ENCODE measurements at places on chromosomes 2 and 18.

DNA sequence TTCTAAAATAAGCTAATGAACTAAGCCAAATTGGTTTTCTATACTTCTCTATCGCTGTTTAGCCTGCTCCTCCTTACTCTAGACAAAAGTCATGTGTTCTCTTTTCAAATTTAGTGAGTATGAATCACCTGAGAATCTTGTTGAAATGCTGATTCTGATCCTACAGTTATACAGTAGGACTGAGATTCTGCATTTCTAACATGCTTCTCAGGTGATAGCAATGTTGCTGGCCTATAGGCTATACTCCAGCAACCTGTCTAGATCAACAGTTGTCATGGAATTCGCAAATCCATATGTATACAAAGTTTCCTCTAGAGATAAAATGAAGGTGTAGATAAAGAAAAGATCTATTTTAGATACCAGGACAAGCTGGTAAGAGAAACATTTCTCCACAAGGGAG is 62.9 kb downstream of the MEMO1 start:
- no peak for DNase-seq

DNA sequence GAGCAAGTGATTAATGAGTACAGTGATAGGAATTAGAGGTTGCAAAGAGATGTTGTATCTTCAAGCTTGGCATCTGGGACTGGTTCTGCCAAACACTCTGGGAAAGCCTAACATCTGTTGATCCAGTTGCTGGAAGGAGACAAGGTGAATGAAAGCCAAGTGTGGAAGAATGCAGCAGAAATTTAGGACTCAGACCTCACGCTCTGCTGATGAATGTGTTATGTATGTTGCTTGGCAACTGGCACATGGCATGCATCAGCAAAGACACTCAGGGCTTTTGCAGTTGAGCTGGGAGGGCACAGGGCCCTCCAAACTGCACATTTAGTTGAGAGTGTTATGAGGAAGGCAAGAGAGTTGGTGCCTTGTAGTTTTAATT is 105.5 kb downstream of the COLEC12 start:
- no peak for DNase-seq

DNA sequence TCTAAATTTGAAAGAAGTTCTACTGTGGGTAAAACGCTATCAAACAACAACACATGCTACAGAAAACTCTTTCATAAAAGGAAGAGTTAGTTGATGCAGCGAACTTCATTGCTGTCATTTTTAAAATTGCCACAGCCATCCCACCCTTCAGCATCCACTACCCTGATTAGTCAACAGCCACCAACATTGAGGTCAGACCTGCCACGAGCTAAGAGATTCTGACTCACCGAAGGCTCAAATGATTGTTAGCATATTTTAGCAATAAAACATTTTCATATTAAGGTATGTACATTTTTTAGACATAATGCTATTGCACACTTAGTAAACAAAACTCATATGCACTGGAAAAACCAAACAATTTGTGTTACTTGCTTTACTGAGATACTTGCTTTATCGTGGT is 347.1 kb downstream of the CLIP4 start:
- DNase-seq = no peak

- DNase-seq = no peak
These were observed 32.6 kb upstream of the B3GNT2 start for GRCh38 chr2:62163106-62163831.

GRCh38 chr2:46377101-46377581 is 79.9 kb downstream of the EPAS1 start:
- no peak for DNase-seq

GRCh38 chr18:12309683-12310198 is 1.7 kb downstream of the TUBB6 start:
- DNase-seq = no peak

GRCh38 chr2:122034344-122034743 is 278.9 kb downstream of the TSN start:
- no peak for DNase-seq

GRCh38 chr2:152477347-152478092 is 142.5 kb downstream of the FMNL2 start:
- DNase-seq = no peak

DNA sequence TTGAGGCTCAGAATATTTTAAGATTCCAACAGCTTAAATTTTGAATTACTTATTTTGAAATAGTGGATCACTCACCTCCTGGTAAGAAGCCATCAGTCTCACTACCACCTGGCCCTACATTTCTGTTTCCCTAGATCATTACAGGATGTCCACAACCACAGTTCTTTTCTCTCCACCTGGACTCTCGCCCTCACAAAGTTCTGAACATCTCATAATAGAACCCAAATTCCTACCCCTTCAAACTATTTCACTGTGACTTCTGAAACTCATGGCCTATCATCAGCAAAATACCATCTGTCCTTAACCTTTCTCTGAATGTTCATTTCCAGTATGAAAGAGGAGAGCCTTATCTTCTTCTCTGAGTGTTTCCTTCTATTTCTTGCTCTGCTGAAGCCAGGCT is 299.2 kb upstream of the MGAT5 start:
- no peak for DNase-seq

GRCh38 chr2:84701880-84702279 is 179.0 kb downstream of the TRABD2A start:
- DNase-seq = no peak

DNA sequence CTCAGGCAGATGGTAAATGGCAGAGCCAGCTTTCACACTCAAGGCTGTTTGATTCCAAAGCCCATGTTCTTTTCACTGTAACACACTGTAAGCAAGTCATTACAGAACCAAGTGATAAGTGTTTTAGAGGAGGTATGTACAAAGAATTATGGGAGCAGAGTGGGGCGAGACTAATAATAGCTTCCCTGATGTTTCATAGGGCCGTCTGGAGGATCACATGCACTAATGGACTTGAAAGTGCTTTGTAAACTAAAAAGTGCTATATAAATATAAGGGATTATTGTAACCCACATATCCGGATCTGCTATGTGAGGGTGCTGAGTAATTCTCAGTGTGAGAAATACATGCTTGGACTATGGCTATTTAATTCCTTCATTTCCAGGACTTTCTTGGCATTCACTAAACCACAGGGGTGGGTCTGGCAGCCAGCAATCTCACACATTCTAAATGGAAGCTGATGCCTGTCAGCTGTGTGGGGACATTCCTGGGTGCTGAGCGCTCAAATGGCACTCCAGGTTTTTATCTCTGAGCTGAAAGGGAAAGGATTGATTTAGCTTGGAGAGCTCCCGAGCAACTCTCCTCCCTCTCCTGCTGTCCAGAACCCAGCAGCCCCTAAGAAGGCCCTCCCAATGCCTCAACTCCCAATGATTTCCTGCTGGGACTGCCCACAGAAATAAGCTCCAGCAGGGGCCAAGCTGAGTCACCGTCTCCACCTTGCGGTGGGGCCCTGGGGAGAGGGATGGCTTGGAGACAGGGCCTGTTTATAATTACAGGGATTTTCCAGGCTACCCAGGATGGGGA is 222.8 kb downstream of the SOX11 start:
- no peak for DNase-seq

- no peak for DNase-seq
These were observed 111.4 kb downstream of the THADA start for GRCh38 chr2:43484323-43484930.

DNA sequence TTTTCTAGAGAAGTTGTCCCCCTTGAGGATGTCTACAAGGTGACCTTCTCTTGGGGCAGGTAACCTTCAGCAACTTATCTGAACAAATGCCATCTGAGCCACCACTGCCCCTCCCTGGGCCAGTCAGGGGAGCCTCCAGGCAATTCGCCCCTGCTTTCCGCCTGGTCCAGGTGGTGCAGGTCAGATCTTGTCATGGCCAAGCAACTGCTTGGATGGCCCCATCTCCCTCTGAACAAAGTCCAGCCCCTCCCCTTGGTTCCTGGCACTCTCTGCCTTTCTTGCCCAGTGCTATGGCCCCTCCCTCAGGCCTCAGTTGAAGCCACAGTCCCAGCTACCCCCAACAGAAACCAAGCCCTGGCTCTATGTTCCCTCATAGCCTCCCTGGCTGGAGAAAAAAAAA is 138.7 kb downstream of the ALPK2 start:
- no peak for DNase-seq

DNA sequence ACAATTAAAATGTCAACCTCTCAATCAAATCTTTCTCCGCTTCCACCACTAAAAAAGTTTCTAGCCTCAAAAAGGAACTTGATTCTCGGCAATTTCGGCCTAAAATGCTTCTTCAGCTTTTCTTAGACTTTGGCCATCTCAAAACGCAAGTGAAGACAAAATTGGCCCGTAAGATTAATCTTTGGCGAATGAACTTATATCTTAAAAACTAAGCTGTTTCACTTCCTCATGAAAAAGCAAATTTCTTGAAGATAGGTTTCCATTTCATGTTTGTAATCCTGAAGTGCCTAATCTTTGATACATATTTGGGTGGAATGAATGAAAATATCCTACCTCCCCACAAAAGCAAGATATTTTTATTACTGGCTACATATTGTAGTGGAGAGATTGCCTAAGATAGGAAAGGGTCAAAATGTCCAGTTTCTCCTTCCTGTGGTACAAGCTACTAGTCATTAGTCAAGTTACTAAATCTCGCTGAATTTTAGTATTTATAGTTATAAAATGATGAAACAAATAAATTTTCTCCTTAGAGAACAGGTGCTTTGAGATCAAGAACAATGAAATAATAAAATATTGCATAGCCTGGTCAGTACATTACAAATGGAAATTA is 85.4 kb upstream of the ZEB2 start:
- no peak for DNase-seq

DNA sequence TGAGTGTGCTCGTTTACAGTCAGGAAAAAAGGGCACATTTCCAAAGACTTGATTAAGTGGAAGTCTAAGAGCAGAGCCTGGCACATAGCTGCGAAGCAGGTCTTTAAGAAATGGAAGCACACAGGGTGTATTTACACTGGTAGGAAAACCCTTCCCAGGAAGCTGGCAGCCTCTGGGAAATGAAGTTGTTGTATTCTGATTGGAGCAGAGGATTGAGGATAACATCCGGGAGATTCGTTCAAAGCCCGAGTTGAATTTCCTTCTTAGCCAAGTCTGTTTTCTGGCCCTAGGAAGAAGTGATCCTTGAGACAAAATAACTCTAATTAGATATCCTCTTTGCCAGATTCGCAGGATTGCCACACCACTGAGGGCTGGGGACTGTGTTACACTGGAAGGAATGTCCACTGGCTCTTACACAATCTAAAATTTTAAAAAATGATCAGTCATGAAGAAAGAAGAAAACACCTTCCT is 75.9 kb downstream of the ITGB1BP1 start:
- no peak for DNase-seq

DNA sequence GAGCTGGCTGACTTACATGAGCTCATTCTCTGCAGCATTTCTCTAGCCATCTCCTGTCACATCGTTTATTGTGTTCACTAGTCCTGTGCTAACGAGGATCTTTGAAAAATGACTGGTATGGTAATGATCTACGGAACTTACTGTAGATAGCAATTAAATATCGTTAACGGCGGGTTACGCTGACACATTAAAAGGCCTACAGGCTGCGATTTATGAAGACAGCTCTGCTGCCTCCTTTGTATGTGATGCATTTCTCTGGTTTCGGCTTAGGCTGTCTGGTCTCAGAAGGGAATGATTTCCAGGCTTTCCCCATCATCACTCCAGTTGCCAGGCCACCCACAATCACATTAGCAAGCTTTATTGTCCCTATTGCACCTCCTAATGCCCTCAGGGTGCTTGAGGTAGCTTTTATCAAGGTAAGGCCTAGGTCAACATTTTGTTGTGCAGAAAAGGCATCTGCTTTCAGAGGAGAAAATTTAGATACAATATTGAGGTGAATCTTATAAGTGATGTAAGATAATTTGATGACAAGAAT is 284.4 kb downstream of the SOX11 start:
- DNase-seq = no peak

- DNase-seq = no peak
These were observed 120.7 kb downstream of the INHBB start for GRCh38 chr2:120466704-120467054.

DNA sequence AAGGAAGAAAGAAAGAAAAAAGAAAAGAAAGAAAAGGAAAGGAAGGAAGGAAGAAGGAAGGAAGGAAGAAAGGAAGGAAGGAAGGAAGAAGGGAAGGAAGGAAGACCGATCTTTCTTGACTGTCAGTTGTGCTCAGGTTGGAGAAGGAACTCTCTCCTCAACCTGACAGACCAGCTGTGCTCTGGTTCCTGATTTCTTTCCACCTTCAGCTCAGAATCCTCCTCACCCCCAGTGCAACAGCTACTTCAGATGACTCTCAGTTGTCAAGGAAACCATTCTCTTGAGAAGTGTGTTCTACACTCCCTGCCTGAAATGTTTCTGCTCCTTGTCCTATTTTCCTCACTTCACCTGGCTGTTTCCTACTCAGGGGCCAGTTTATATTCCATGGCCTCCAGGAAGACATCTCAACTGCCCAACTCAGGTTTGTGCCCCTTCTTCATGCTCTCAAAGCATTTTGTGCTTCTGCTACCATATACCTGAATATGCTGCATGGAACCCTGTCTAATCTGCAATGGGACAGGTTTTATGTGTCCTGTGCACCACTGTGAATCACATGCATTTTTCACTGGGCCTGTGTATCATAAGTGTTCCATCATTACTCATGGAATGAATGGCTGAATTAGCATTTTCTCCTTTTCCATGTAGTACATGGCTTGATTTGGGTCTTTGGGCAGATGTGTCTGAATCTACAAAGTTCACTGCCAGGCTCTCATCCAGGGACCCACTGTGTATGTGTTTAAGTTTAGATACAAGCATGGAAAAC is 32.8 kb upstream of the DOCK10 start:
- no peak for DNase-seq

DNA sequence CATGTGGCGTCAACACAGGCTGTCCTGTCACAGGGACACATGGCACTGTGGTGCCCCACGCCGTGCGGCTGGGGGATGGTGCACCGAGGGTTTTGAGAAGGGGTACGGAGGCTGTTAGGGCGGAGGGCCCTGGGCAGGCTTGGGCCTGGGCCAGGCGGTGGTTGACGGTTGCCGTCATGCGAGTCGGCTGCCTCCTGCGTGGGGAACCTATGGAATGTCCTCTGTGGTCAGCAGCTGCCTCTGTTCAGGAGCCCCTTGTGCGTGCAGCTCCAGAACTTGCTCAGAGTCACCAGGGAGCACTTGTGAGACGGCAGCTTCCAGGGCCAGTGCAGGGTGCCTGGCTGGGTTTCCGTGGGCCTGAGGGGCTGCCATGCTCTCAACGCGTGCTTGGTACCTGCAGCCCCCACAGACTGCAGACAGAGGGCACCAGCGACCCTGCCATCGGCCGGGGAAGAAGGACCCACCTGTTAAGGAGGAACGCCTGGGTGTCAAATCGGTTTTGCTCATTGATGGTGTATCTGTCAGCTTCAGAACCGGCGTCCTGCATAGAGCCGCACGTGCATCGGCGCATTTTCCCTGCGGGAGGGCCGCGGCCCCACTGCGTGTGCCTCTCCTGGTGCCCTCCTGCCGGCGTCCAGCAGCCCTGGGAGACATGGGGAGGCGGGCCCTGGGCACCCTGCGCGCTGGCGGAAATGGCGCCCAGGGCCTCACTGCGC is 10.0 kb upstream of the D2HGDH start:
- no peak for DNase-seq

DNA sequence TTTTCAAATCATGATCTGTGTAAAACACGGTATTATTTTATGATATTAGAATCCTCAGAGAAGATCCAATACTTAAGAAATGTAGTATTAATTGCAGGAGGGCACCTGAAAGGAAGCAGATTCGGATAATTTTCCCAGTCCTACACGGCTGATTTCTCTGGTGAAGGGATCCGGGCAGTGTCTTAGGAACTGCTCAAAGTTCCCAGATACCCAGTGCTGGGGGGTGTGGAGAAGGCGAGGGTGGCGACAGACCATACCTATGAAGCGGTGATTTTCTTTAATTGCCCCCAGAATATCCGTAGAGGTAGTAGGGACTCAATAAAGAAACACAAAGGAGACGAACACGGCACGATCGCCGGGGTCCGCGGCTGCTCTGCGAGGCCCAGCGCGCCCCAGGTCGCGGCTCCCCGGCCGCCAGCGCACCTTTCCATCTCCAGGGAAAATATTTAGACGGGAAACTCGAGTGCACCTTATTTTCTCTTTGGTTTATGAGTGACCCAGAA is 1.4 kb upstream of the SOX11 start:
- DNase-seq = no peak

All from stimulated activated CD4-positive, alpha-beta T cell treated with anti-CD3 and anti-CD28 coated beads, Interleukin-1b, Interleukin-23, amount 100 ng/mL, for 1 hour (primary cell).